ENCODE measurements at places on chromosomes 1 and 21. TPM values are rescaled to one million over a fixed set of nuclear protein-coding genes. Genes with fewer than 3 reads are reported as not detected.
A peak's percentile ranks its signal among the peaks of the same experiment; 100 is the strongest.

The OR2L8 gene
- polyA plus RNA-seq, result not detected

DNA sequence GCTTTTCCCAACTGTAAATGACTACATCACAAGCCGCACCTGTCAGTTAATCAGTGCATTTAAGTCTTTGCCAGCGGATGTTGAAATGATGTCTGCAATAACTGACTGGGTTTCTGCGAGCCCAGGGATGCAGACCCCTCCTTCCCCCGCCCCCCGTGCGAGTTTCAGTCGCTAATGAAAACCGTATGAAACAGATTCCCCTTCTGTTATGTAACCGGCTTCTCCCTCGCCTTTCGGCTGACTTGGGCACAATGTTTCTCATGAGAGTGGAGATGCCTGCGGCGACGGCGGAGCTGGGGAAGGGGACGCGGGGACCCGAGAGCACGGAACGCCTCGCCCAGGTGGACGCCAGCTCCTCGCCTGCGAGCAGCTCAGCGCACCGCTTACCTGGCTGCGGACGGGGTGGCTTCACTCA lies 753 bp downstream of the KCNJ6 start:
- H3K36me3 ChIP-seq, result no peaks in the 10 kb centered on the region
- H3K27me3 ChIP-seq, result peaks cover 7% of the 10 kb centered on the region
- H3K4me3 ChIP-seq, result no peak overlapping the region
- H3K27ac ChIP-seq, result no peak overlapping the region
- H3K4me1 ChIP-seq, result no peaks in the 10 kb centered on the region

DNA sequence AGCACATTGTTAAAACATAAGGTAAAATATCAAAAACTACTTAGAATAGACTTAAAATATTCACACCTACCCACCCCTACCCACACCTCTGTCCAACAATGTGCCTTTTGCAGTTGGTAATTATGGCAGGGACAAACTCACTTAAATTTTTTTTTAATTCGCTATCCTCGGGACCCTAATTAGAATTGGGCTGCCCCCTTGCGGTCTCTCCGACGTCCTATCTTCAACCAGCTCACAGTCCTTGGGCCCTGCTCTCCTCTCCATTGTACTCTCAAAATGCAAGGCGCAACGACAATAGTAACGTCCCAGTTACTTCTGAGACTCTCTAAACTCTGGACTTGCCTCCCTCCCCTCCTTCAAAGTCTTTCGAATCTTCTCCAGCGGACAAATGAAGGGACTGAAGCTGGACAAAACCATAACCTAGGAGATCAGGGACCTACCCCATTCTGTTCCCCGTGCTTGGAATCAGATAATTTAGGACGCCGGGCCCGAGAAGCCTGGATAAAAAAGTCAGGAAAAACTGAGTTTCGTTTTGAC lies 1.1 kb upstream of the CIART start:
- H3K36me3 ChIP-seq, result no peaks in the 10 kb centered on the region
- H3K4me1 ChIP-seq, result peaks cover 2% of the 10 kb centered on the region
- peak; percentile 73 for DNase-seq
- H3K27me3 ChIP-seq, result no peaks in the 10 kb centered on the region
- H3K4me3 ChIP-seq, result peak overlapping the region; percentile 48
- H3K27ac ChIP-seq, result peak overlapping the region; percentile 78

The TFF2 gene
- polyA plus RNA-seq, result 0.21 TPM

The RER1 gene
- polyA plus RNA-seq, result 106 TPM

DNA sequence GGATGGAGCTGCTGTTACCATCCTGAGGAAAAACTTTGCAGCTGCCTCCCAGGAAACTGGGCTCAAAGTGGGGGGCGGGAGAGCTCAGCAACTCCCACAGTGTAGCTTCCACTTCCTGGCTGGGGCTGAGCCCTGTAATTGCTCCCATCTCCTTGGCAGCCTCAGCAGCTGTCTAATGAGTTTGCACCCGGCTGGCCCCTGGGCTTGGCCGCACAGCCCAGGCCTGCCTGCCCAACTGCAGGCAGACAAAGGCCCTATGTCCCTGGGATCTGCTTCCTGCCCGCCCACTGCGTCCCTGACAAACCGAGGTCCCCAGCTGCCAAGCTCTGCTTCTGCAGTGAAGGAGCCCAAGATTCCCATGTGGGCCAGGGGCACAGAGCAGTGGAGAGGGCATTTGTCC lies 30.1 kb downstream of the EDN2 start:
- no peaks in the 10 kb centered on the region for H3K36me3 ChIP-seq
- DNase-seq, result peak; percentile 48
- no peak overlapping the region for H3K27ac ChIP-seq
- H3K4me1 ChIP-seq, result peaks cover 47% of the 10 kb centered on the region
- no peaks in the 10 kb centered on the region for H3K27me3 ChIP-seq
- no peak overlapping the region for H3K4me3 ChIP-seq
